ENCODE measurements at places on chromosomes 2 and 18.

DNA sequence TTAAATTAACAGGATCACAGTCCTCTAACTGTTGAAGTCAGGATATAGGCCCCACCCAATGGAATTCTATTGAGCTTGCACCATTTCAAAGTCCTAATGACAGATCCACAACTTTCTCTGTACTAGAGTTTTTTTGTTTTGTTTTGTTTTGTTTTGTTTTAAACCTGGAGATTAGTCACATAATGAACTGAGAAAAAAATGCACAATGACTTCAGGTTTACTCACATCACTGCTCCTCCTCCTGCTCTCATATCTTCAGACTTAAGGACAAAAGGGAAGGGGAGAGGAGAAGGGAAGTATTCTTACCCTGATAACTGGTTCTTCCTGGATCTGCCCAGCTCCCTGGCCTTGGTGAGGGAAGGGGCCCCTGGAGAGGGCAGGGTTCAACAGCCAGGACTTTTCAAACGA lies 208.2 kb upstream of the EPHA4 start:
- H3K4me3 ChIP-seq, result no peak overlapping the region
- peaks cover 7% of the 10 kb centered on the region for H3K27me3 ChIP-seq
- no peak for ATAC-seq
- H3K36me3 ChIP-seq, result no peaks in the 10 kb centered on the region
- H3K27ac ChIP-seq, result no peak overlapping the region

- no peak overlapping the region for H3K27ac ChIP-seq
- H3K36me3 ChIP-seq, result no peaks in the 10 kb centered on the region
- ATAC-seq, result peak; percentile 11
- peaks cover 8% of the 10 kb centered on the region for H3K27me3 ChIP-seq
- H3K4me1 ChIP-seq, result no peaks in the 10 kb centered on the region
Measured at GRCh38 chr2:127106457-127106990, 430 bp downstream of the BIN1 start.

GRCh38 chr18:5772306-5773105 lies 122.8 kb downstream of the TMEM200C start:
- H3K4me3 ChIP-seq, result no peak overlapping the region
- no peak for ATAC-seq
- H3K27ac ChIP-seq, result no peak overlapping the region
- H3K36me3 ChIP-seq, result no peaks in the 10 kb centered on the region

GRCh38 chr18:74328206-74328605 lies 12.6 kb downstream of the C18orf63 start:
- H3K36me3 ChIP-seq, result no peaks in the 10 kb centered on the region
- H3K27me3 ChIP-seq, result peaks cover 14% of the 10 kb centered on the region
- no peaks in the 10 kb centered on the region for H3K4me1 ChIP-seq
- ATAC-seq, result no peak

DNA sequence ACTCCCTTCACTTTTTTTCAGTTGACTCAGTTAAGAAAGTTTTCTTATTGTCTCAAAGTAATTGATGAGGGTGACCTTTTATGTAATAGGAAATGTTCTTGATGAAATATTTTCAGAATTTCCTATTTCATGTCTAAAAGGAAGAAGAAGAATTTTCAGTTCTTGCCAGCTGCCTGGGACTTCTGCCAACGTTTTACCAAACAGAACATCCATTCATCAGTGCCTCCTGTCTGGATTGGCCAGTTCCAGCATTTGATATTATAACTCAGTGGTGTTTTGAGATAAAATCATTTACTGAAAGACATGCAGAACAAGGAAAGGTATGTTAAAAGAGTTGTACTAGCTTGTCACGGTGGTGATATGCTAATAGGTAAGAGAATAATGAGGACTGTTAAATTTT lies 104.7 kb upstream of the MYO3B start:
- no peaks in the 10 kb centered on the region for H3K4me1 ChIP-seq
- H3K36me3 ChIP-seq, result peaks cover 93% of the 10 kb centered on the region
- no peak overlapping the region for H3K4me3 ChIP-seq
- H3K27ac ChIP-seq, result no peak overlapping the region

- H3K4me3 ChIP-seq, result peak overlapping the region; percentile 90
- no peaks in the 10 kb centered on the region for H3K27me3 ChIP-seq
- peaks cover 71% of the 10 kb centered on the region for H3K36me3 ChIP-seq
- ATAC-seq, result no peak
- H3K27ac ChIP-seq, result peak overlapping the region; percentile 0
- peaks cover 25% of the 10 kb centered on the region for H3K4me1 ChIP-seq
Measured at GRCh38 chr18:36132756-36133155, 3.1 kb downstream of the ELP2 start.

GRCh38 chr18:80253236-80253635 lies 5.9 kb upstream of the PARD6G start:
- ATAC-seq, result no peak
- peaks cover 15% of the 10 kb centered on the region for H3K27me3 ChIP-seq
- peak overlapping the region; percentile 17 for H3K27ac ChIP-seq
- no peaks in the 10 kb centered on the region for H3K4me1 ChIP-seq
- no peak overlapping the region for H3K4me3 ChIP-seq

GRCh38 chr2:68819556-68819955 lies 51.6 kb downstream of the BMP10 start:
- H3K36me3 ChIP-seq, result peaks cover 100% of the 10 kb centered on the region
- H3K27ac ChIP-seq, result peak overlapping the region; percentile 77
- peaks cover 14% of the 10 kb centered on the region for H3K4me1 ChIP-seq
- no peak overlapping the region for H3K4me3 ChIP-seq
- no peak for ATAC-seq
- no peaks in the 10 kb centered on the region for H3K27me3 ChIP-seq

DNA sequence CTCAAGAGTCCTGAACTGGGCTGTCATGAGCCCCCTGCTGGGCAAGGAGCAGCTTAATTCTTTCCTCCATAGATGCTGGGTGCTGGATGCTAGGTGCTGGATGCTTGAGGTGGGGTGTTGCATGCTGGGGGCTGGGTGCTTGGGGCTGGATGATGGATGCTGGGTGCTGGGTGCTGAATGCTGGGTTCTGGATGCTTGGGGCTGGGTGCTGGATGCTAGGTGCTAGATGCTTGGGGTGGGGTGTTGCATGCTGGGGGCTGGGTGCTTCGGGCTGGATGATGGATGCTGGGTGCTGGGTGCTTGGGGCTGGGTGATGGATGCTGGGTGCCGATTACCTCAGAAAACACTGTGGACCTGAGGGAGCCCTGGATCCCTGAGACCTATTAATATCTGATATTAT lies 837.7 kb downstream of the GALR1 start:
- no peaks in the 10 kb centered on the region for H3K27me3 ChIP-seq
- H3K4me3 ChIP-seq, result no peak overlapping the region
- H3K36me3 ChIP-seq, result no peaks in the 10 kb centered on the region

DNA sequence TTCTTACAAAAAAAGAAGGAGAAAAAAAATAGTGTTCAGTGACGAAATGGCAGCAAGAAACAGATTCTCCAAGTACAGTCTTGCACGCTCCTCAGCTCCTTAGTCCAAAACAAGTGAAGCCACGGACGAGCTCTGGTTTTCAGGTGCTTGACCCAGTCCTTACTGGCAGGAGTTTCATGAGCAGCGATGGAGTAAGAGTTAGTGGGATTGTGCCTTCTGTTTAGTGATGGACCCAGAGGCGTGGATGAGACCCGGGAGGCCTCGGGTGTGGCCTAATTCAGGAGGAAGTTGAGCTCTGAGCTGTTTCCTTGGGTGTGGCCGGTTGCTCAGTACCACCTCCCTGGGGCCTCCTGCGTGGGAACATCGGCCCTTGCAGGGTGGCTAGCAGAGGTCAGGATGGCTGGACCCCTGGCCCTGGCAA lies 52.0 kb downstream of the KIF5C start:
- H3K27ac ChIP-seq, result peak overlapping the region; percentile 96
- no peaks in the 10 kb centered on the region for H3K27me3 ChIP-seq
- peak; percentile 97 for ATAC-seq
- H3K36me3 ChIP-seq, result peaks cover 60% of the 10 kb centered on the region
- H3K4me1 ChIP-seq, result peaks cover 21% of the 10 kb centered on the region
- peak overlapping the region; percentile 95 for H3K4me3 ChIP-seq

DNA sequence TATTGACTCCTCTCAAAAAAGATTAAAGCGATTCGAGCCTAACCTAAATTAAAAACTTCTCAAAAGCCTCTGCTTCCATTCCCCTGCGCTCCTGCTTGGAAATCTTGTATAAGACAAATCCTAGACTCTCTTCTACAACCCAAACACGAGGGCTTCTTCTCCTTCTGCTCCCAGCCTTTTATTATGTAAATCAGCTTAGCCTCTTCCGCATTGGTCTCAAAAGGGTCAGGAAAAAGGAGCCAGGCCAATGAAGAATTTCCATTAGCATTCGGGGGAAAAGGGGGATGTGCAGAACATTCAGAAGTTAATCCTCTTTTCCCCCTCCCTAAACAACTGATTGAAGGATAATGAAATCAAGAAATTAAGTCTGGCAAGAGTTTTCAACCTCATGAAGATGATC lies 107.9 kb downstream of the FAM124B start:
- no peak overlapping the region for H3K4me3 ChIP-seq
- H3K27ac ChIP-seq, result no peak overlapping the region
- H3K4me1 ChIP-seq, result no peaks in the 10 kb centered on the region
- peaks cover 43% of the 10 kb centered on the region for H3K27me3 ChIP-seq

- H3K36me3 ChIP-seq, result peaks cover 55% of the 10 kb centered on the region
- ATAC-seq, result no peak
- H3K4me3 ChIP-seq, result peak overlapping the region; percentile 87
- H3K27ac ChIP-seq, result peak overlapping the region; percentile 24
Measured at GRCh38 chr2:178449700-178450523, 1.1 kb downstream of the PRKRA start.

GRCh38 chr2:205930209-205930608 lies 155.8 kb downstream of the INO80D start:
- no peak for ATAC-seq
- no peak overlapping the region for H3K27ac ChIP-seq
- no peak overlapping the region for H3K4me3 ChIP-seq
- no peaks in the 10 kb centered on the region for H3K36me3 ChIP-seq
- peaks cover 9% of the 10 kb centered on the region for H3K4me1 ChIP-seq
- H3K27me3 ChIP-seq, result peaks cover 44% of the 10 kb centered on the region

- no peak overlapping the region for H3K4me3 ChIP-seq
- H3K36me3 ChIP-seq, result no peaks in the 10 kb centered on the region
- no peak for ATAC-seq
- no peak overlapping the region for H3K27ac ChIP-seq
- no peaks in the 10 kb centered on the region for H3K4me1 ChIP-seq
Measured at GRCh38 chr2:75317802-75318201, 118.5 kb upstream of the TACR1 start.

Data from activated T-helper 17 cell treated with anti-CD3 and anti-CD28 coated beads, Interleukin-2, amount 50 U/mL, for 72 hours (primary cell).